ENCODE measurements at places on chromosomes 4 and X.

GRCh38 chrX:39336671-39337311, 535.5 kb downstream of the MID1IP1 start:
- no peak for DNase-seq

- DNase-seq, result no peak
Measured at GRCh38 chr4:93414041-93414550, 414.5 kb upstream of the ATOH1 start.

DNA sequence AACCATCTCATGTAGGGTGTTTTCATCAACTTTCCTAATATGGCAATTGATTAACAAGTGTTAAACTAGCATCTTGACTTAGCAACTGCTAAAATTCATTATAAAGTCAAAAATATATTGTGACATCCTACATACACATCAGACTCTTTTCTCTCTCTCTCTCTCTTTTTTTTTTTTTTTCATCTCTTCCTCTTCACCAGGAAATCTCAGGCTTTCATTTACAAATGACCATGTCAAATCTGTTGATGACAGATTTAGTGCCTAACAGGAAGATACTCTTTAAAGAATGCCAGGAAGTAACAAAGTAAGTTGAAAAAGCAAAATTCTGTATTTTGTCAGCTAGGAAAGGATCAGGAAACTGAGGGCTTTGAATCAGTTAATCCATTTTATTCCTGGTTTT, 365.5 kb downstream of the PCDH7 start:
- DNase-seq, result no peak

- DNase-seq, result no peak
Measured at GRCh38 chr4:184316821-184317220, 99.1 kb upstream of the ENPP6 start.

DNA sequence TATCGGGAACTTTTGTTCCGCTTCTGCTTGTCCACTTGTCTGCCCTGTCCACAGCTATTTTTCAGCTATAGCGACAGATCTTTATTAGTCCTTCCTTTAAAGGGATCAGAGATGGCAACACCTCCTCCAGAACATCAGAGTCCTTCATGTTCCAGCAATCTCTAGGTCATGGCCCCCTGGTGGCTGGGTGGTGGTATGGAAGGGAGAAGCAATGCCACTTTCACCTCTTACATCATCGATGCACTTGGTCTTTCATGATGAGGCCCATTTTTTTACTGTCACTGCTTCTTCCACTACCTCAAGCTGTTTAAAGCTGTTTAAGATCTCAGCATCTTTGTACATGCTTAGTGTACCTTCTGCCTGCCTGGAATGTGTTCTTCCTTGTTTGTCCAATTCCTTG, 106.7 kb downstream of the ARHGAP6 start:
- DNase-seq, result no peak

DNA sequence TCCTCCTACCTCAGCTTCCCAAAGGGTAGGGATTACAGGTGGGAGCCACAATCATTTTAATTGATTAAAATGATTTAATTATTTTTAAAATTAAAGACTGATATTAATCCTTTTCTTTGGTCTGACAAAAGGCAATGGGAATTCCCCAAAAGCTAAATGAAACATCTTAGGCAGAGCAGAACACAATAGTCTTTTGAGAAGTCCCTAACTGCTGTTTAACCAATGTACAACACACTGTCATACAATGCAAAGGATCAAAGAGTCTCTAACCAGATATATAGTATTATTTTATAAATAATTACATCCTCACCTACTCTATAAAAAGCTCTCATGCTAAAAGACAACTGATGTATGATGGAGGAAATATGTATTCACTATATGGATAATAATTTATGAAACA, 47.0 kb downstream of the THAP9 start:
- no peak for DNase-seq

GRCh38 chr4:156969911-156970310, 1.7 kb downstream of the PDGFC start:
- DNase-seq, result no peak

- no peak for DNase-seq
Measured at GRCh38 chr4:26931966-26932365, 71.3 kb downstream of the STIM2 start.

DNA sequence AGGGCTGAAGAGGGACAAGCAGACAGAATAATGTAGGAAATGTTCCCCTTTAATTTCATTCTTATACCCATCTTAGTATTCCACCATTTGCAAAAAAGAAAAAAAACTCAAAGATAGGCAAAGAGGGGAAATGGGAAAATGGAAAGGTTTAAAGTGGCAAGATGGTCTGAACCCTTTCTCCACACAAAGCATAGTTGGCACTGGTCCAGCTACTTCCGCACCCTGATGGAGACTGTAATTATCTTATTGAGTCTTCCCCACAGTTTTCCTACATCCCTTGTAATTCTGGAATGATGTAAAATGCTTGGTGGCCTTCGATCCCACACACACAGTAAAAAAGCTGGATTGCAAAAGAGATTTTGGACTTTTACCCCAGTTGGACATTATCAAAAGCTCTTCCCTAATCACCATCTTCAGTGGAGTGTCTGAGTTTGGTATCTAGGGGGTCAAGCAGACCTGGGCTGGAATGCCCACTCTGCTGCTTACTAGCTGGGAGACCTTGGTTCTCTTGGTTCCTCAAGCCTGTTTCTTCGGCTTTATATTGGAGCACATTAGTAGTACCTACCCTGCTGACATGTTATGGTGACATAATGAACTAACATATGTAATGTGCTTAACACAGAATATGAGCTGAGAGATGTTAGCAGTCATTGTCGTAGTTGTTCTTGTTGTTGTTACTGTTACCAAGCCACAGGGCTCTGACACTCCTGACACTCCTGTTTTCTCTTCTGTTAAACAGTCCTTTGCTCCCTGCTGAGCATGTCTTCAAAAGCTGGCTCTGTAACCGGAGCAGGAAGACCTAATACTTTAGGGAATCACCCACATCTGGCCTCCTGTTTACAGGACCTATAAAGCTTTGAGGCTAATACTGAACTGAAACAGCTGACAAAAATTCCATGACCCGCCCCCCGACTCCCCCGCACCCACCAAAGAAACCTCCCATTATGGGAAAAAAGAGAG, 4.7 kb downstream of the SRPX2 start:
- no peak for DNase-seq

DNA sequence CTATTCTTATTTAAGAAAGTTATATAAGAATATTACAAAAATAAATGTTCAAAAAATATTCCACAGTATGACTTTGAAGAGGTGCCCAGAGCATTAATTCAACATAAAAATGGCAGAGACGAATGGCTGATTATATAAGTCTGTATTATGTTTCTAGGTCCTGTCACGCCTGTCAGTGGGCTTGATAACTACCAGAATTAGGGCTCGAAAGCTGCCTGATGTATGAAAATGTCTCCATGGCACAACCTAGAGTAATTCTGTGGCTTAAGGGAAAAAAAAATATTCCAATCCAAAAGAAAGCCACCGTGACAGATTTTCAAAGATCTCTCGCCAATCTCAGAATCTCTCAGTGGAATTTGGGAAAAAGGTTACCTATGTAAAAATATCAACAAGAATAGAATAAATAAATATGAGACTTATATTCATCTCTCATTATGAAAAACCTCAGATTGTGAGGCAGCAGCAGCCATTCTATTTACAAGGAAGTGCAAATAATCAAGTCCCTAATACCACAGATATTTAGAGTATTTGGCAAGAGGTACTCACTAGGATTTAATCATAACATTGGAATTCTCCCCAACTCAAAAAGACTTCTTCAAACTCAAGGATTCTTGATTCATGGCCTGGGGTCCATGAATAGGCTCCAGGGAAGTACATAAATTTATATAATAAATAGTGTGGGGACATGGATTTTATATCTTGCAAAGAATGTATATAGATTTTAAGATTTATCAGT, 489.1 kb upstream of the INTU start:
- DNase-seq, result no peak

DNA sequence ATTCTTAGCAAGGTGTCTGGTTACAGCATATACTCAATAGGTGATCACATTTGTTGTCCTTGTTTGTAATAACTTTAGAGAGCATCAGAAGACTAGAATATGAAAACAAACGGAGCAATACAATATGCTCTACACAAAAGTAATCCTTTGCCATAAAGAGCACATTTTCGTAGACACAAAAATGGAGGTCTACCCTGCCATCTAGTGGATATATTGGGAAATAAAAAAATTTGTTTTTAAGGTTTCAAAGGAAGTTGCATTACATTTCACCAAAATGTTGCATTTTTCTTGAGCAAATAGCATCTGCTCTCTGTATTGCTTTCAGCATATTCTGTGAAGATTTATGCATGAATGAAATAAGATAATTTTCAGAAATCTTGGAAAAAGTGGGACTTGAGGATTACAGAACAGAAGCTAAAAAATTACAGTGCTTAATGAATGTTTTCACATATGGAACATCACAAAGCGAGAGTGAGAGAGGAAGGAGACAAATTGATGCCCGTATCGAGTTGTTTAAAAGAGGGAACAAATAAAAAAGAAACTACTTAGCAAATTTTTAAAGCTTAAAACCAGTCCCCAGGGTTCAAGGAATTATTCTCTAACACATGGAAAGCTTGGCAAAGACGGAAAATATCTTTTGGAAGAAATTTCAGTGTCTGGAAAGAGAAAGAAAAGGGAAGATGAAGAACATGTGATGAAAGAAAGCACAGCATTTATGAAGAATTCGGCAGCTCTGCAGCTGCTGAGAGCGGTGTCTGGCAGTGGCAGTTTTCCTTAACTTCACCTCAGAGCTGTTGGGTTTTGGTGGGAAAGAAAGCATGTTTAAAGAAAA, 390.1 kb downstream of the ANKRD50 start:
- DNase-seq, result no peak

GRCh38 chr4:87679449-87680169, 29.5 kb downstream of the DMP1 start:
- DNase-seq, result no peak

GRCh38 chr4:135382280-135382959, 1180.8 kb upstream of the PABPC4L start:
- DNase-seq, result no peak

DNA sequence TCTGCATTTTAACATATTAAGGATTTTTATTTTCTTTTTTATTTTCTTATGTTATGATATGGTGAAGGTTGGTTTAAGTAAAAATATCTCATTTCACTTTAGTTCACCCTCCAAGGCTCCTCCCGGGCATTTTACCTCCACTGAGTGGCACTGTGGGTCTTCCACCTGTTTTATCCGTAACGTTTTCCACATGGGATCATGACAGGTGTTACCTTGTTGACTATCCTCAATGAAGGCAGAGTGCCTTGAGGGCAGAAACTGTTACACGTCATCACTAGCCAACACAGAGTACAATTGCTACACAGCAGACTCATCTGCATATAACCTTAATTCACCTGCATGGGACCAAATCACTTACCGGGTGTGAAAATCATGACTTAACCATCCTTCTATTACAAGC, 105.8 kb downstream of the GEMIN8 start:
- no peak for DNase-seq

DNA sequence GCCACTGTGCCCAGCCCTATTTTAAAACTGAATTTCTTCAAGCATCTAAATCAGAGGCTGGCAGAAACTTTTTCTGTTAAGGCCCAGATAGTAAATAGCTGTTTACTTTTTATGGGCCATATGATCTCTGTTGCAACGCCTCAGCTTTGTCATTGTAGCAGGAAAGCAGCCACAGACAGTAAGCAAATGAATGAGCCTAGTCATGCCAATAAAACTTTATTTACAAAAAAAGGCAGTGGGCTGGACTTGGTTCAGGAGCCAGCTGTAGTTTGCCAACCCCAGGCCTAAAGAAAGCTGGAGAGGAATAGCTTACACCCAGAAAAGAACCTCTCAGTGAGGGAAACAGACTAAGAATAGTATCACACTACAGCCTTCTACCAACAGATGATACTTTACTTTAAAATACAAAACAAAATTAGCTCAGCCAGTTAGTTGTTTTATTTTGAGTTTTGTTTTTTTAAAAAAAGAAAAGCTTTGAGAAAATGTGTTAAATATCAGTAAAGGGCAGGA, 25.5 kb downstream of the CHST7 start:
- no peak for DNase-seq

GRCh38 chr4:65791812-65792308, 121.6 kb upstream of the EPHA5 start:
- peak; percentile 31 for DNase-seq

- DNase-seq, result peak; percentile 63
Measured at GRCh38 chr4:116585246-116585645, 500.1 kb downstream of the TRAM1L1 start.

DNA sequence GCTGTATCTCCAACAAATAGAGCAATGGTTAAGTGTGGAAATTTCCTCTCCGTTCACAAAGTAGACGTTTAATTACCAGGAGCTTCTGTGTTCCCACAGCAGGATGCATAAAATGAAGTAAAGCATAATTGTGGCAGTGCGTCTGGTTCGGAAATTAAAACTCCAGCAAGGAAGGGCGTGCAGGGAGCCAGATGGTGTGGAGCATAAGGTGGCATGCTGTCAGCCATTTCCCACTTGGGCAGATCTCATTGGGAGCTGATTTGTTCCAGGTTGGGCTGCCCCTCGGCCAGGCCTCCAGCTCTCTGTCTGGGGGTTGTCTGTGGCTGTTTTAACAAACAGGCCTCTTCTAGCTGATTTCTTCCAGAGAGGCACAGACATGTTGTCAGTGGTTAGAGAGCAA, 182.1 kb upstream of the CLNK start:
- DNase-seq, result no peak

GRCh38 chr4:184317234-184317918, 99.7 kb upstream of the ENPP6 start:
- DNase-seq, result no peak

GRCh38 chr4:145679520-145679919, 426 bp upstream of the C4orf51 start:
- peak; percentile 84 for DNase-seq

GRCh38 chr4:3186609-3187008, 62.4 kb upstream of the MSANTD1 start:
- DNase-seq, result no peak

- no peak for DNase-seq
Measured at GRCh38 chrX:63526863-63527262, 175.7 kb upstream of the SPIN4 start.

GRCh38 chrX:77785486-77786364, at the start of gene ATRX:
TSS of gene ATRX (minus strand) at chrX:77786216. CDS start at chrX:77786001, 215 bp downstream.
- DNase-seq, result peak; percentile 52

DNA sequence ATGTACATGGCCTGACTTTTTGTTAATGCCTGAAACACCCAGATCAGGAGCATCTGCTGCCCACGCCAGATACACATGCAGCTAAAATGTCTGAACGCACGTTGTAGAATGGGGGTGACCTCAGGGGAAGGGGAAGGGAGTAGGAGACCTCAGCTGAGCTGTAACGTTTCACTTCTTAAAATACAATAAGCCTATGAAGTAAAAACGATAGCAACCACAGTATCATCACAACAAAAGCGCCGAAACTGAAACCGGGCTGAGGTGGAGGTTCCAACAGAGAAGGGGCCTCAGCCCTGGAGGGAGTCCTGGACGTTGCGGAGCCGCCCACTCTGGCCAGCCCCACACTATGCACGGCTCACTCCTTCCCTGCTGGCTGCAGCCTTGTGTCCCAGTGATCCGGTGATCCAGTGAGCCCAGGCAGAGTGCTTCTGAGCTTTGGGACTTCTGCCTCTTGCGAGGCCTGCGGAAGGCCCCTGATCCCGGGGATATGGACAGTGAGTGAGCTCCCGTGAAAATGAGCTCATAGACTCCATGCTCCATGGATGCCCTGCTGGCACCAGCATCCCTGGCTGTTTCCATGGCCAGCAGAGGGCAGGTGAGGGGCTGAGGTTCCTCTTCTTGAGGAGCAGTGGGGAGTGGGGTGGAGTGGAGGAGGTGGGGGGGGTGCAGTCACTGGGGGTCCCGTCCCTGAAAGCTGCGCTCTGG, 52.0 kb downstream of the HMX1 start:
- DNase-seq, result no peak

Measured in SHP77 treated with DMSO at 0.1 percent for 48 hours (cell line).